ENCODE measurements at places on chromosomes 2 and 18.
A peak's percentile ranks its signal among the peaks of the same experiment; 100 is the strongest.

DNA sequence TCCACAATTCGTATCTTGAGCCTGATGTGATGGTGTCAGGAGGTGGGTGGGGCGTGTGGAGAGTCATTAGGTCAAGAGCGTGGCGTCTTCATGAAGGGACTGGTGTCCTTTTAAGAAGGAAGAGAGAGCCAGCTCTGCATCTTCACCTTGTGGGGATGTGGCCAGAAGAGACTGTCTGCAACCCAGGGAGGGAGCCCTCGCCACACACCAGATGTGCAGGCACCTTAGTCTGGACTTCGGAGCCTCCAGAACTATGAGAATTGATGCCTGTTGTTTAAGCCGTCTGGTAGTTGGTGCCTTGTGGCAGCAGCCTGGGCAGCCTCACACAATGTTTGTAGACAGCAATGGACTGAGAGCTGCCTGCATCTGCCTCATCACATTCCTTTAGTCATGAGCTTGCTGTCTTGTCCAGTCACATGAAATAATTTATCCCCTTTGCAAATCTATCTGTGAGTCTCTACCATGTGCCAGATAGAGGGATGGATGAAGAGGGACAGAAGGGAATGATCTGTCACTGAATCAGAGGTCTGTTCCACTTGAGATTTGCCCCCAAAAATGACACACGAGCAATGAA is 61.0 kb downstream of the MYT1L start:
- DNase-seq: no peak

- DNase-seq: no peak
Measured at GRCh38 chr18:51342815-51343214, 145.3 kb upstream of the MEX3C start.

DNA sequence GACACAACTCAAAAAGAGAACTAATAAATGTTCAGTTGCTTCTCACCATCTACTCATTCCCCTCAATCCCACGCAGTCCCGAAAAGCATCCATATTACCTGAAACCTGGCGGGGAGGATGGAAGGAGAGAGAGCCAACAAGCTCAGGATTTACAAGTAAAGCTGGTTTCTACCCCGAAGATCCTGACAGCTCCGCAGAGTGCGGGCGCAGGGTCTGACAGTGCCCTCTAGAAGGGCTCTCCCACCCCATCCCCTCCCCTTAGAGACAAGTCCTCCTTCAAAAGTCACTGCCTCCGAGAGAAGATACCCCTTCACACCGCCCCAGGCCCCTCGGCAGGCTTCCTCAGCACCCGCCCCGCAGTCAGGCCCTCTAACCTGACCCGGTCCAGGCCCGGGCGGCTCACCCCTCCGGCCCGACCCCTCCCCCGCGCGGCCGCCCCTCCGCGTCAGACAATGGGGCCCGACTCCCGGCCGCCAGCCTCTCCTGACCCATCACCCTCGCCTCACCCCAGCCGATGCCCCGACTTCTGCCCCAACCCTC is 550 bp downstream of the RAB1A start:
- DNase-seq: no peak

DNA sequence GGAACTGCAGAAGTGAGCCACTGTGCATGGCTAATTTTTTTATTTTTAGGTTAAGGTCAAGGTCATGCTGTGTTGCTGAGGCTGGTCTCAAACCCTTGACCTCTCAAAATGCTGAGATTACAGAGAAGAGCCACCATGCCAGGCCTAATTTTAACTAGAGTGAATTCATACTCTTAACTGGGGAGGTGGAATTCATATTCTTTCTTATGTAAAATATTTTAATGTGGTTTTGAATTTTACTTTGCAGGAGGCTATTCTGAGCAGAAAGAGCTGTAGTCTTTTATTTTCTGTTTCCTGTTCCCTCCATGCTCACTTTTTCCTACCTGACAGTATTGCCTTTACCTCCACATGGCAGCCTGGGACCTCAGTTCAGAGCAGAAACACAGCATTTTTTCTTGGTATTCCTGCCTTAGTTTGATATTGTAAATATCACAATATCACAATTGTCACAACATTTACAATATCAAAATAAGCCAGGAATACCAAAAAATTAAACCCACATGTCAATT is 37.1 kb upstream of the CCNYL1 start:
- DNase-seq: no peak

GRCh38 chr2:160290598-160290997 is 90.5 kb upstream of the ITGB6 start:
- no peak for DNase-seq

DNA sequence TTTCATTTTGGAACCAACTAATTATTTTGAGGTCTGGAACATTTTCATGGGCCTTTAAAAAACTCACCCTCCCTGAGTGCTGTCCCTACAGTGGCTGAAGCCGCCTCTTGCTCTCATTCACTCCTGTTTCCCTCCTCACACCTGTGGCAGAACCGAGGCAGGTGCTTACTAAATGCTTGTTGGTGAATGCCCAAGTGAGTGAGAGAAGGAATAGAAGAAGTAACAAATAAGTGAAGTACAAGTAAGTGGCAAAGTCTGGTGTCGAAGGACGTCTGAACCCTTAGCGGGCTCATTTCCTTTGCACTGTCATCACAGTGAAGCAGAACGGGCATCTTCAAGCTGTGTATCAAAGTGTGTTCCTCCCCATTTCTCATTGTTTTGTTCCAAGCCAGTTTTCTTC is 135.2 kb downstream of the RHBDD1 start:
- DNase-seq: no peak

DNA sequence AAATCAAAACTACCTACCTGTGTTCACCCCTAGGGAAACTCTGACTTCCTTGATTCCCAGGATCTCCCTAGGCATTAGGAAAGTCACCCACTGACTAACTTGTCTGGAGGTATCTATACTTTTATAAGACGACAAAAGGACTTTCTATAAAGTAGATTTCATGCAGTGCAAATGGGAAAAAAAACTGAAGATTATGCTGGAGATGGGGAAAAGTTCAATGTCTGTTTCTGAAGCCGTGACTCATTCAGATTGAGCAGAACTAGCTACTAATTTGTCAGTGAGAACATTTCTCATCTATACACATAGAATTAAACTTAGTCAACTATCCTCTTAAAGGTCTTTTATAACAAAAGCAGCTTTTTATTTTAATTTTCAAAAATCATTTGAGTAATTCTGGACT is 6.0 kb downstream of the SEPTIN10 start:
- no peak for DNase-seq

- DNase-seq: no peak
Measured at GRCh38 chr2:181655519-181655918, 1.4 kb downstream of the CERKL start.

DNA sequence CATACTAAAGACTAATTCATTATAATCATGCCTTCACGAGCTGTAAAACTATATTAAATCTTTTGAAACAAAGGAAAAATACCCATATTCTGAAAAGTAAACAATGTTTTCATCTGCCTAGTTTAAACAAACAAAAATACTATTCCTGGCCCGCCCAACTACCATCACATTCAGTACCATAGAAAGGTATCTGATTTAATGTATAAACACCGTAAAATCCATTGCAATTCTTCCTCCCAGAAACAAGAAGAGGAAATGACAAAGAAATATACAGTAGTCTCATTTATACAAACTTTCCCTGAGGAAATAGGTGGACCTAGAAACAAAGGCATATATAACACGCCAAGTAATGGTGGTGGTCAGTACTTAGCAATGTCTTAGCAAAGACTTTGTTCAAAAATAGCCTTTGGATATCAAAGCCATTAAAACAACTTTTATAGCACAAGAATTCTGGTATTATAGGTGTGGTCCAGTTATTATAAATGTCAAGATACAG is 71.2 kb downstream of the COBLL1 start:
- no peak for DNase-seq

GRCh38 chr18:58150772-58151171 is 106.7 kb downstream of the NEDD4L start:
- DNase-seq: no peak

DNA sequence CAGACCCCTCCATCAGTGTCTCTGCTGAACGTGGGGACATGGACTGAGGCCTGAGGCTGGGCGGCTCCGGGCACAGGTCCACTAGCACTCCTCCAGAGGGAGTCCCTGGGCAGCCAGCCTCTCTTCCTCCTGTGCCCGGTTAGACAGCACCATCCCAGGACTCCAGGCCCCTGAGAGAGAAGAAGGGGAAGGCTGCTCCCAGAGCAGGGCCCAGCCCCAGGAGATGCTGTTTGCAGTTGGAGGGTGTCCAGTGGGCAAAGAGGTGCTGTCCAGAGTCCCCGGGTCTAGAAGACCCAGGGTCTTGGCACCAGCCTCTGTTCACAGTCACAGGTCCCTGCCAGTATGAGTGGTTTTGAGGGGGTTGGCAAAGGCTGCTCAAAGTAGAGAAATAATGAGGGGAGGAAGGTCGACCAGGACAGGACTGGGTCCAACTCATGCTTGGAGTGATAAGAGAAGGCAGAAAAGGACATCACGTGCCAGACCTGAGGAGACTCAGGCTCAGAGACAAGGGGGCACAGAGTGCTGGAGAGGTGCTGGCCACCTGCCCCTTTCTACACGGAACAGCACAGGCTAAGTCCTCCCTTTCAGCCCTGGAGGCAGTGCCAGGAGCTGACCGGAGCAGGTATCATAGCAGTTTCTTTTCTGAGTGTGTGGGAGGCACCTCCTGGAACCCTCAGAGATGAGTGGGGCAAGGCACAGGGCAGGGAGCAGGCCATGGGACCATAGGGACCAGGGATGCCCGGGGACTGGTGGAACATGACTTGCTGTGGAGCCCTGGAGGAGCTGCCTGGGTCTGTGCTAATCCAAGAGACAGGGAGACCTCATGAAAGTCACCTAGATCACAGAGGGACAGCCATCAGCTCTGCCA is 21.1 kb downstream of the CRACDL start:
- no peak for DNase-seq

DNA sequence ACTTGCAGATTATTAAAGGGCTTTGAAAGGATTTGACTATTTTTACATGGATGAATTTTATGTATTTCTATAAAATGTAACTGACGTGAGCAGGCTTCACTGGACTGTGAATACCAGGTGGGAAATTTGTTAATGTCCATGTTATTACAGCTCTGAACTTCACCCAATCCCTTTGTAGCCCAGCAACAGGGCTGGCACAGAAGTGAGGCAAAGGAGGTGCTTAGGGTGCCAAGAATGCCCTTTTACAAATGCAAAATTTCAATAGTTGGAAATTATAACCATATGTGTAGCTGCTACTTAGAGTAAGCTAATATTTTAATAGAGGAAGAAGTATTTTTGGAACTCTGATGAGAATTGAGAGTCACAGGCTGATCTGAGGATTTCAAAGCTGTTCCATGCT is 53.7 kb upstream of the FAM98A start:
- DNase-seq: no peak

DNA sequence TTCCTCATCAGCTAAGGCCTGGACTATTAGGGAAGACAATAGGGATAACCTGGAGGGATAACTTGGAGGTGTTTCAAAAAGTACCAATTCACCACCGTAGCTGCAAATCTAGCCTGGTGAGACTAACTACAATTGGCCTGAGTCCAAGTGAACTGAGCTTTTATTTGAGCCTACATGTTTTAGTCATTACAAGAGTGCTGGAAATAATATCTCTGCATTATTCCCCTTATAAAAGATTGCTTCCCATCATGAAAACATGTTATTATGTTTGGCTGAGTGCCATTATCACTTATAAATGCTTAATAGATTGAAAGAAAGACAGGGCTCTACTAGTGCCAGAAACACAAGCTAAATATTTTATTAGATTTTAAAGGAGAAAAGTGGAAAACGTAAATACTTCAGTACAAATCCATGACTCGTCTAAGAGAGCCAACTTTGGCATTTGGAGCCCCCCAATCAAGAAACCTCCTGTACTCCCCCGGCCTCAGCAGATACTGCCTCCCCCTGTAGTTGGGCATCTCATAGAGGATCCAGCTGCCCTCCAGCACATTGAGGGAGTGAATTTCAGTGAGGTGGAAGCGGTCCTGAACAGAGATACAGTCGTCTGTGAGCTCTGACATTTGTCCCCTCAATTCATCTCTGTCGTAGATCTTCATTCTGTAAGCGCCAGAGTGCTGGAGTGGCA is 3.6 kb downstream of the CRYGB start:
- DNase-seq: peak; percentile 94

GRCh38 chr2:105102963-105103421 is 65.1 kb downstream of the MRPS9 start:
- no peak for DNase-seq

GRCh38 chr18:64659196-64659595 is 510.3 kb upstream of the LINC00305 start:
- DNase-seq: no peak

- DNase-seq: no peak
Measured at GRCh38 chr2:72378753-72379348, 231.2 kb upstream of the CYP26B1 start.

- DNase-seq: no peak
Measured at GRCh38 chr2:127157651-127158485, 50.9 kb upstream of the BIN1 start.

GRCh38 chr18:46615720-46616119 is 41.3 kb downstream of the LOXHD1 start:
- DNase-seq: no peak

GRCh38 chr2:7083580-7084509 is 166.6 kb downstream of the RNF144A start:
- DNase-seq: no peak

GRCh38 chr2:161954103-161954502 is 119.9 kb downstream of the DPP4 start:
- no peak for DNase-seq

DNA sequence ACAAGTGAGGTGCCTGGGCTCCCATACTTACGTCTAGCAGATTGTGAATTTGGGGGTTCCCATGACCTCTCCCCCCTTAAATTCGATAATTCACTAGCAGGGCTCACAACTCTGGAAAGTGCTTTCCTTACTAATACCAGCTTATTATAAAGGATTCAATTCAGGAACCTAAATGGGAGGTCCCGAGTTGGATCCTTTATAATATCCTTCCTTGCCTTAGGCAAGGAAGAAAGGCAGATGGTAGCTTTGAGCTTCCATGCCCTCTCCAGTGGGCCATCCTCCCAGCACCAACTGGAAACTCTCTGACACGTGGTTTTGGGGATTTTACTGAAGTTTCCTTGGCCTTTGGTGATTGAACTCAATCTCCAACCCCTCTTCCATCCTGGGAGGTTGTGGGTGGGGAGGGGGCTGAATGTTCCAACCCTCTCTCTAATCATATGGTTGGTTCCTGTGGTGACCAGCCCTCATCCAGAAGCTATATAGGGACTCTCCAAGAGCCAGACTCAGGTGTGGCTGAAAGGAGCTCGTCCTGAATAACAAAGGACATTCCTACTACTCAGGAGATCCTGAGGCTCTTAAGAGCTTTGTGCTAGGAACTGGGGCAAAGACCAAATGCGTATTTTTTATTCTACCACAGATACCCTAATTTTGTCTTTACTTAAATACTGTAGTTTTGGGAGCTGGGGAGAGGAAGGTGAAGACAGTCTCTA is 62.2 kb downstream of the HAUS1 start:
- DNase-seq: no peak

Measured in NCI-H1105 (cell line).